Calu3 (cell line): ENCODE measurements at places on chromosomes 3 and 15.

DNA sequence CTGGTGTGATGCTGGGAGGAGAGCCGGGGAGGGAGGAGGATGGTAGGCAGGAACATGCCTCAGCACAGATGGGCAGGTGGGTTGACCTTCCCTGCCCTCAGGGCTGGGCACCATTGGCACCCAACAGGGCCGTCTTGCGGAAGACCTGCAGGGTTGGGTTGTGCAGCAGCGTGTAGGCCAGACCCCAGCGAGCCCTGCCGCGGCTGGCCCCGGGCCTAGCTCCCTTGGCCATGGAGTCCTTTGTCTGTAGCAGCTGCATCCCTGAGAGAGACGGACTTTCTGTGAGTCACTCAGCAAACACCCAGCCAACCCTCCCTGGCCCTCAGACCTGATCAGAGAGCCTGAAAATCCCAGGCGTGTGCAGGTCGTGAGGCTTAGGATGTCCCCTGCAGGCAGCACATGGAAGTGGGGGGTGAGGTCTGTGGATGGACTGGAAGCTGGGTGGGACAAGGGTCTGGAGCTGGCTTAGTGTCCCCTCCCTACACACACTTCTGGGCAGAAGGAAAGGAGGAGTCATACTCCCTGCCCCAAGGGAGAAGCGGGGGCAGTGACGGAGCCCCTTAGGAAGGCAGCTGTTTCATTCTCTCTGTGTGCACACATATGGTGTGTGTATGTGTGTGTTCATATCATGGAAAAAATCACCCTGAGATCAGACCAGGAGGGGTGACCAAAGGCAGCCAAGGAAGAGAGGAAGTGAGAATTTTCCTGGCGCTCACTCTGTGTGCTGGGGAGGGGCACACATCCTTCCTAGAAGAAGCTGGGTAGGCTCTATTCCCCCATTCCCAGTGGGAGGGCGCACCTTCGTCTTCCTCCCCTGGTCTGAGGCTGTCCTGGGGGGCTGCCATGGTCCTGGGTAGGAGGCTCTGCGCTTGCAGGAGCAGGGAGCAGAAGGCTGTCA lies 6.7 kb downstream of the ISLR start:
- no peak for DNase-seq

GRCh38 chr3:7874116-7874515 lies 627.5 kb upstream of the LMCD1 start:
- DNase-seq: no peak

DNA sequence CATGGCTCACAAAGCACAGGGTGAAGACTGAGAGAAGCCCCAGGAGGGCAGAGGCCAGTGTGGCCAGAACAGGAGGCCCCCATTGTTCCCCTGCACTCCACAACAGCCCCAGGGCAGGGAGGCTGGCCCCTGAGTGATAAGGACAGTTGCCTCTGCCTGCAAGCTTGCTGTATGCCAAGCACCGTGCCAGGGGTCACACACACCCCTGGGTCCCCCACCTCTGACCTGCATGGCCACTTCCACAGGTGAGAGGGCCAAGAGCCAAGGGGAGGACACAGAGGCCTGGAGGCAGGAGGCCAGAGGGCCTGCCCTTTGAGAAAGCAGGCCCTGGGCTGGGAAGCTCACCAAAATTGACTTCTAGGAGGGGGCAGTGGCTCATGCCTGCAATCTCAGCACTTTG lies 23.7 kb downstream of the ATRIP start:
- no peak for DNase-seq

GRCh38 chr3:82940124-82940523 lies 1178.7 kb upstream of the GBE1 start:
- no peak for DNase-seq

- no peak for DNase-seq
Measured at GRCh38 chr15:27167738-27168137, 196.8 kb downstream of the GABRG3 start.

GRCh38 chr3:129312671-129313414 lies 34.2 kb downstream of the HMCES start:
- no peak for DNase-seq

- DNase-seq: no peak
Measured at GRCh38 chr3:61631108-61631769, 69.9 kb downstream of the PTPRG start.

GRCh38 chr3:134312072-134312872 lies 61.6 kb upstream of the RYK start:
- DNase-seq: no peak

DNA sequence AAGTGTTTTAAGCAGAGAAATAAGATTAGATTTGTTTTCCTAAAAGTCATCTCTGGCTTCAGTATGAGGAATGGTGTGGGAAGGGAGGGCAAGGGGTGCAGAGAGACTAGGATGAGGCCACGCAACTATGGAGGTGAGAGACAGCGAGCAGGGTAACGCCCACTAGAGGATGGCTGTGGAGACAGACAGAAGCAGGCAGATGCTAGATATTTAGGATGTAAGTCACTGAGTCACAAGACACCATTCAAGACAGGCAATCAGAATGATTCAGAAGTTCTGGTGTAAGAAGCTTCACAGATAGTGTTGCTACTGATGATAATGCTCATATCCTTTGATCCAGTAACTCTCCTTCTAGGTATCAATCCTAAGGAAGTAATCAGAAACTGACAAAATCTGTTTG lies 19.1 kb downstream of the HSPBAP1 start:
- DNase-seq: no peak
